Activated naive CD8-positive, alpha-beta T cell treated with anti-CD3 and anti-CD28 coated beads, Interleukin-2, amount 10 ng/mL, durations not matched to agents 7 days and 5 days (primary cell): ENCODE measurements at places on chromosomes 6 and 20. TPM values are rescaled to one million over a fixed set of nuclear protein-coding genes. Genes with fewer than 3 reads are reported as not detected.

DNA sequence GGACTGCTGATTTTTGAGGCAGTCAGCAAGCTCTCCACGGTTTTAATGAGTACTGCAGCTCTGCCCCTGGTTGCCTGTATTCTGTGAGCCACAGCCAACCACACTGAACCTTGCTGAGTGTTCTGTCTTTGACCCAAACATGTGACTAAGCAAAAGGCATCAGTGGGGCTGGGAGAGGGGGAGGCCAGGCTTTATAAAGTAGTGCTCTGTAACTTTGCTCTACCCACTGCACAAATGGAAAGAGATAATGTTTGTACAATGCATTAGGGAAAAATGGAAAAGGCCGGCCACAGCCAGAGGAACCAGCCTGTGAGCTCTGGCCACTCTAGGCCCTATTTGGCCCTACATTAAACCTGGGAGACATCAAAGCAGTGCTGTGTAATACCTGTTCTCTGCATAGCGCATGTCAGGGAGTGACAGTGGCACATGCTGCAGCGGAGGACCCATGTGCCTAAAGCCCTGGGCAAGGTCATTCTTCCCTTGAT, 22.0 kb downstream of the KLHL31 start:
- DNase-seq = no peak

The LRRN4 gene
- not detected for total RNA-seq

The EPHA7 gene
- not detected for total RNA-seq

GRCh38 chr6:34110610-34111009, 35.3 kb downstream of the GRM4 start:
- no peak for DNase-seq

DNA sequence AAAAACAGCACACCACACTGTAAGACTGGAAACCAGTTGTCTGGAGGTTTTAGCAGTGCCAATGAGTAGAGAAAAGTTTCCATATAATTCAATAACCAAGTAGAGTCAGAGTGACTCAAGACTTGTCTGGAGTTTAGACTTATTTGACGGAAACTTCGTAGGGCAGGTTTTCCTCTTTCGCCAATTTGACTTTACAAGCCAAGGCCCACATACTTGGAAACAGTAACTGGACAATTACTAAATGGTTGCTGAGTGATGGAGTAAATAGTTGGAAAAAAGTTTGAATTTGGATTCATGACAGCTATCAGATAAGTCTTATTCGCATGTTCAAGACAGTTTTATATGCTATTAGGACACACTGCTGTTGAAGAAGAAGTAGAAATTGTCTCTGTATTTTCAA, 48.1 kb upstream of the CTAGE9 start:
- DNase-seq = no peak

DNA sequence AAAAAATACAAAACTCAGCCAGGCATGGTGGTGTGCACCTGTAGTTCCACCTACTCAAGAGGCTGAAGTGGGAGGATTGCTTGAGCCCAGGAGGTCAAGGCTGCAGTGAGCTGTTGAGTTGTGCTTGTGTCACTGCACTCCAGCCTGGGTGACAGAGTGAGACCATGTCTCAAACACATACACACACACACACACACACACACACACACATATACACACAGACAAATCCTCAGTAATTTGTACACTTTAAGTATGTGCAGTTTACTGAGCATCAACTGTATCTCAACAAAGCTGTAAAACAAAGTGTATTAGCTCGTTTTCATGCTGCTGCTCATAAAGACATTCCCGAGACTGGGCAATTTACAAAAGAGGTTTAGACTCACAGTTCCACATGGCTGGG, 7.3 kb downstream of the TFB1M start:
- DNase-seq = no peak
